ENCODE measurements at places on chromosomes 2 and 18. TPM values are rescaled to one million over a fixed set of nuclear protein-coding genes. Genes with fewer than 3 reads are reported as not detected.
A peak's percentile ranks its signal among the peaks of the same experiment; 100 is the strongest.

SEC11C gene
- 44.1 TPM for total RNA-seq

FOXI3 gene
- not detected for total RNA-seq

GRCh38 chr2:127194447-127194846 is 25.7 kb downstream of the CYP27C1 start:
- no peaks in the 10 kb centered on the region for H3K27me3 ChIP-seq
- DNase-seq, result no peak
- no peaks in the 10 kb centered on the region for H3K36me3 ChIP-seq

GRCh38 chr2:102892698-102893310 is 131.0 kb downstream of the TMEM182 start:
- H3K4me1 ChIP-seq, result no peaks in the 10 kb centered on the region
- H3K36me3 ChIP-seq, result no peaks in the 10 kb centered on the region
- H3K27ac ChIP-seq, result no peak overlapping the region
- no peaks in the 10 kb centered on the region for H3K27me3 ChIP-seq

DNA sequence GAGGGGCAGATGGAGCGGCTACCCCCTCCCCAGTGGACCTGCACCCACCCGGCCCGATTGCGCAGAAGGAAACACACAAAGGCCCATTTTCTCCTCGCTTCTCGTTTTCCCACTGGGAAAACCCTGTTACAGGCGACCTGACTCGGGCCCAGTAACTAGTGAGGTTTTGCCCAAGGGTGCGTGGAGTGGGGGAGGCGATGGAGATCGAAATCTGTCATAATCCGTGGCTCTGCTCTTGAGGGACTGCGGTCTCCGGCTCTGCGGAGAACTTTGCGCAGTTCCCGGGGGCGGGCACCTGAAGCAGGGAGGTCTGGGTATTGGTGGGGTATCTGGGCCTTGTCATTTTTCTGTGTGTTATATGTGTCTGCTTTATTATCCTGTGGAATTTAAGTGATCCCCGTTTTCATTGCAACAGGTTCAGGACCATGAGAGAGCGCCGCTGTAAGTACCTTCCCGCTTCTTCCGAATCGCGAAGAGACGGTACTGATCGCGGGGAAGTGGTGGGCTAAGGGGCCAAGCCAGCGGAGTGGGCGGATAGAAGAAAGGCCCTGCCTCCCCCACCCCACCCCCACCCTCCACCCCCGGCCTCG is 4.0 kb upstream of the HOXD4 start:
- no peak overlapping the region for H3K4me3 ChIP-seq
- H3K4me1 ChIP-seq, result peaks cover 11% of the 10 kb centered on the region
- peaks cover 97% of the 10 kb centered on the region for H3K27me3 ChIP-seq
- no peak for DNase-seq
- no peak overlapping the region for H3K27ac ChIP-seq
- no peaks in the 10 kb centered on the region for H3K36me3 ChIP-seq

GRCh38 chr2:43331422-43331821 is 105.0 kb upstream of the ZFP36L2 start:
- peaks cover 11% of the 10 kb centered on the region for H3K36me3 ChIP-seq
- no peak overlapping the region for H3K4me3 ChIP-seq
- DNase-seq, result no peak
- H3K4me1 ChIP-seq, result peaks cover 4% of the 10 kb centered on the region
- H3K27me3 ChIP-seq, result no peaks in the 10 kb centered on the region

GRCh38 chr2:104528101-104528500 is 325.8 kb upstream of the POU3F3 start:
- no peak overlapping the region for H3K27ac ChIP-seq
- H3K4me1 ChIP-seq, result no peaks in the 10 kb centered on the region
- no peaks in the 10 kb centered on the region for H3K27me3 ChIP-seq
- H3K4me3 ChIP-seq, result no peak overlapping the region
- DNase-seq, result no peak

DNA sequence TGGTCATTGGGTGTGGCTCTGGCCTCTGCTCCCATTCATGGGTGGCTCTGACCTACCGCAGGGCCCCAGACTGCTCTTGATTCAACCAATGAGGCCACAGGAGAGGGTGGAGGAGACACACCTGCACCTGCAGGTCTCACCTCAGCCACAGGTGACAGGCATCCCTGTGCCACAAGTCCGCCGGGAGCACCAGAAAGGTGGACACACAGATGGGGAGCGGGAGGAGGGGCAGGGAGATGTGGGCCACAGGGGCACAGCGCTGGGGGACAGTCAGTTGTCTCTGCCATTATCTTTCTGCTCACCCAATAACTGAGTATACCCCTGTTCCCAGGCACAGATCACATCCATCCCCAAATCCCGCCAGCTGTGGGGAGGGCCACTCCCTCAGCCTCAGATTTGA is 189.1 kb upstream of the SALL3 start:
- no peak for DNase-seq
- no peaks in the 10 kb centered on the region for H3K4me1 ChIP-seq
- no peaks in the 10 kb centered on the region for H3K36me3 ChIP-seq
- H3K27ac ChIP-seq, result no peak overlapping the region
- H3K4me3 ChIP-seq, result no peak overlapping the region

DNA sequence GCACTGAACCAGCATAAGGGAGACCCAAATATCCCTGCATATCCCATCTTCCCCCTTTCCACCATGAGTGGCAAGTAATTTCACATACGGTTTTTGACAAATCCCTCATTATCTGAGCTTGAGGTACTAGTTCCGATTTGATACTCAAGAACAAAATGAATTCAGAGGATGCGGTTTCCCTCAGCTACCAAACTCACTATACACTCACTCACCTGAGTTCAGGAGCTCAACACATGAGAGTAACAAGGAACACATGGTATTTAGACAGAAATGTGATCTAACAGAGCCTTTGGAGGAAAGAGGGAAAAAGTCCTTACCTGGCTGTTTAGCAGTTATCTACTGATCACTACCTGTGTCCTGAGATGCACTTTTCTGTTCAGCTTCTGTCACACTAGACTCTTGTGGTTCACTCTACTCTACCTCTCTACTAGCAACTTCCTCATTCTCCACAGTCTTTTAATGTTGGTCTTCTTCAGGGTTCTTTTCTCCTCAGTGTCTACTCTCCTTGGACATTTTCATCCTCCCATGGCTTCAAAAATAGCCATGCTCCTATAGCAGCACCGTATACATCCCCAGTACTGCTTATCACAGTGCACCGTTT is 25.1 kb downstream of the ASXL2 start:
- no peaks in the 10 kb centered on the region for H3K27me3 ChIP-seq
- peaks cover 23% of the 10 kb centered on the region for H3K4me1 ChIP-seq
- DNase-seq, result no peak
- H3K4me3 ChIP-seq, result no peak overlapping the region
- peaks cover 6% of the 10 kb centered on the region for H3K36me3 ChIP-seq

DNA sequence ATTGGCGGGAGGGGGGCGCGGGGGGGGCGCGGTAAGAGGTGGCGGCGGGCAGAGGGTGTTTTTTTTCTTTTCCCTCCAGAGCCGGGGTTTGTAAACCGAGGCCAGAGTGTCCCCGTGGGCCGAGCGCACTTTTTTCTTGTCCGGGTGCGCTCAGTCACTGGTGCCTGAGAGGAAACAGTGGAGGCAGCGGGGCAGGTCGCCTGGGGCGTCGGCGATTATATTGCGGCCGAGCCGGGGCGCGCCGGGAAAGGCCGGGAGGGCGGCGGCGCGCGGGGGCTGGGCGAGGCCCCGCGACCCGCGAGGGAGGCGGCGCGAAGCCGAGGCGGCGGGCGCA is 275 bp downstream of the HOXD8 start:
- no peaks in the 10 kb centered on the region for H3K36me3 ChIP-seq
- no peak for DNase-seq
- H3K4me3 ChIP-seq, result no peak overlapping the region
- H3K4me1 ChIP-seq, result peaks cover 33% of the 10 kb centered on the region

DNA sequence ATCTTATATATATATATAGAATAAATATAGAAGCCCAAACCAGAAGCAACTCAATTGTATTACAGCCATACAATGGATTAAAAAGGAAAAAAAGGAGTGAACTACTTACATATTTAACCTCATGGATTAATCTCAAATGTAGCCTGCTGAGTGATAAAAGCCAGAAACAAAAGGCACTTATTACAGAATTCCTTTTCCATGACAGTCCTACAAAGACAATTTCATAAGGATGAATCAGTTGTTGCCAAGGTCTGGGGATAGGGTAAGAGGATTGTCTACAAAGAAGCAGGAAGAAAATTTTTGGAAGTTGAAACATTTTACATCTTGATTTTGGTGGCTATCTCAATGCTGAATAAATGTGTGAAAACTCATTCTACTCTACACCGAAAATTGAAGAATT is 103.9 kb upstream of the DCC start:
- H3K36me3 ChIP-seq, result no peaks in the 10 kb centered on the region
- no peak for DNase-seq
- H3K4me1 ChIP-seq, result no peaks in the 10 kb centered on the region
- H3K4me3 ChIP-seq, result no peak overlapping the region
- H3K27ac ChIP-seq, result no peak overlapping the region

DNA sequence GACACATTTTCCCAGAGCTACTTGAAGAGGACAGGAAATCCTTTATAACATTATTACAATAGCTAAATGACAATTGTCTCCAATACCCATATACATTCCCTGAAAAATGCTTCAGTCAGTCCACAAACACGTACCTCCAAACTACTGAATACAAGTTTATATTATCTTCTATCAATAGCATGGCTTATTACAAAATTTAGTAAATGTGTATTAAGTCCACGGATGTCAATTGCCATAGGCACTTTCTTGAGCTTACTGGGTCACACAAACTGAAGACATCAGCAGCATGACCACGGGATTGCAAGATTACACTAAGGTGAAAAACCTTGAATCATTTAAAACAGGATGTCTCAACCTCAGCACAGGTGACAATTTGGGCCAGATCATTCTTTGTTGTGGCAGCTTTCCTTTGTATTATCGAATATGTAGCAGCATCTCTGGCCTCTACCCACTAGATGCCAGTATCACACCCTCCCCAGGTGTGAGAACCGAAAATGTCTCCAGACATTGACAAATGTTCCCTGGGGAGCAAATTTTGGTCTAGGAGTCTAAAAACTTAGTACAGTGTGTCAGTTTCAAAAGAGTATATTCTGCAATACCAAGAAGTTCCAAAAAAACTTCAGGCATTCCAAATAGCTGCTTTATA is 1.4 kb downstream of the MBD2 start:
- H3K4me3 ChIP-seq, result peak overlapping the region; percentile 57
- H3K4me1 ChIP-seq, result peaks cover 33% of the 10 kb centered on the region
- H3K27ac ChIP-seq, result peak overlapping the region; percentile 55
- peak; percentile 83 for DNase-seq

- no peaks in the 10 kb centered on the region for H3K27me3 ChIP-seq
- no peaks in the 10 kb centered on the region for H3K4me1 ChIP-seq
- no peak overlapping the region for H3K4me3 ChIP-seq
- H3K27ac ChIP-seq, result no peak overlapping the region
- no peaks in the 10 kb centered on the region for H3K36me3 ChIP-seq
These were observed 65.0 kb upstream of the LRATD1 start for GRCh38 chr2:14567561-14567960.

DNA sequence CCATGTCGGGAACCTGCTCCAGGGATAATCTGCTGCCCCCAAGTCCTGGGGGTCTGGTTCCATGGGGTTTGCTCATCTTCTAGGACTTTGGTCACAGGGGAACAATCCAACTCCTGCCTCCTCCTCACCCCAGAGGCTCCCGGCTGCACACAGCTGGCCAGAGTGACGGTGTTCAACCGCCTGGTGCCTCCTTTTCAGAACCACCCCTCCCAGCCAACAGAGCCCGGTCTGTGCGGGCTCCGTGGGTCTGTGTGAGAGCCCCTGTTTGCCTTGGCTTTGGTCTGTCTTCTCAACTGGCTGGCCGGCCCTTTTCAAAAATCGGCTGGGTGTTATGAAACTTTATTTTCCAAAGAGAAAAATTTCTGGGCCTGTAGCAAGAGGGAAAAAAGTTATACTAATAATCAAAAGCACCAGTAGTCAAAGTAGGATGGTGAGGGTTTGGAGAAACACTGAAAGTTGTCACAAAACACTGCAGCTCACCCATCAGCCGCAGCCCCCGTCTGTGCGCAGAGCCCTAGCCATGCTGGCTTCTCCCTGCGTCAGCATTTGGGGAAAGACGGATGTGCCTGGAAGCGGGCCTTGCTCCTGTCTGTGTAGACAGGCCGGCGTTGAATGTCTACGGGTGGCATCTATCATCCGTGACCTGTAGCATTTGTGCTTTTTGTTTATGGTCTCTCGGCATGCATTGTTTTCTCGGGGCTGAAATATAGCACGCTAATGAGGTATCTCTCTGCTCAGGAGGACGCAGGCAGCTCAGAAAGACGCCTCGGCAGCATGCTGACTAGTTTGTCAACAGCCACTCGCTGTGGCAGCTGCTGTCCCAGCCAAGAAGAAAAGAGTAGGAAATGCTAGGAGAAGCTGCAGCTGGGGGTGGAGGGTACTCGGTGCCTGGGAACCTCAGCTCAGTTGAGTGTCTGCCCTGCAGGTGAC is 138.6 kb downstream of the GLI2 start:
- no peak overlapping the region for H3K4me3 ChIP-seq
- no peaks in the 10 kb centered on the region for H3K36me3 ChIP-seq
- H3K27ac ChIP-seq, result no peak overlapping the region
- no peak for DNase-seq

DNA sequence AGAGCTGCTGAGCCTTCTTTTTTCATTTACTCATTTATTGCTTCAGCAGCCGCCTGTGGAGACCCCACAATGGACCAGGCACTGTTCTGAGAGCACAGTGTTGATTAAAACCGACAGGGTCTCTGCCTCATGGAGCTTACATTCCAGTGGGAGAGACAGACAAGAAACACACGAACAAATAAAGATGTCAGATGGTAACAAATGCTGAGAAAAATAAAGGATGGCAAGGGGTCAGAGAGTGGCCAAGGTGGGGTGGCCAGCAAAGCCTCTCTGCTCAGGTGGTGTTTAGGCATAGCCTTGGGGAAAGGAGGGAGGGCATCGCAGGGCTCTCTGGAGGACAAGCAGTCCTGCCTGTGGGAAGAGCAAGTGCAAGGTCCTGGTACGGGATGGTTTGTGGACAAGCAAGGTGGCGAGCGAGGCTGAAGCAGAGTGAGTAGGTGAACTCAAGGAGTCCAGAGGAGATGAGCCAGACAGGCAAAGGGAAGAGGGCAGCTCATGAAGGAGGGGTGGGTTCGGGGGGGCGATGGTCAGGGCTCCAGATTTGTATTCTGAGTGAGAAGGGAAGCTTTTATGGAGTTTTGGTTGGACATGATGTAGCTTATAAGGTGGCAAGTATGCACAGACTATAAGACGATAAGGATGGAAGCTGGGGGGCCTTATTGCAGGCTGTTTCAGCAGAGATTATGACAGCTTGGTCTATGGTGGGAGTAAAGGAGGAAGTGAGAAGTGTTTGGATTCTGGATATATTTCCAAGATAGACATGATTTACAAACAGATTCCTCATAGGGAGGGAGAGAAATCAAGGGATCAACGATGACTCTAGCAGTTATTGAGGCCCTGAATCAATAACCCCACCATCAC is 8.8 kb upstream of the ITGB6 start:
- no peak for DNase-seq
- H3K4me3 ChIP-seq, result no peak overlapping the region
- no peaks in the 10 kb centered on the region for H3K4me1 ChIP-seq
- no peaks in the 10 kb centered on the region for H3K36me3 ChIP-seq
- no peaks in the 10 kb centered on the region for H3K27me3 ChIP-seq

GRCh38 chr2:142694282-142694681 is 183.2 kb upstream of the KYNU start:
- no peaks in the 10 kb centered on the region for H3K4me1 ChIP-seq
- no peak overlapping the region for H3K4me3 ChIP-seq
- no peak overlapping the region for H3K27ac ChIP-seq
- H3K27me3 ChIP-seq, result no peaks in the 10 kb centered on the region
- DNase-seq, result no peak
- no peaks in the 10 kb centered on the region for H3K36me3 ChIP-seq

- H3K27ac ChIP-seq, result no peak overlapping the region
- H3K4me1 ChIP-seq, result peaks cover 6% of the 10 kb centered on the region
- DNase-seq, result no peak
- H3K4me3 ChIP-seq, result no peak overlapping the region
These were observed 11.1 kb downstream of the SPOPL start for GRCh38 chr2:138512672-138513071.
